AML-193 (cell line): ENCODE measurements at places on chromosomes 4 and X.

DNA sequence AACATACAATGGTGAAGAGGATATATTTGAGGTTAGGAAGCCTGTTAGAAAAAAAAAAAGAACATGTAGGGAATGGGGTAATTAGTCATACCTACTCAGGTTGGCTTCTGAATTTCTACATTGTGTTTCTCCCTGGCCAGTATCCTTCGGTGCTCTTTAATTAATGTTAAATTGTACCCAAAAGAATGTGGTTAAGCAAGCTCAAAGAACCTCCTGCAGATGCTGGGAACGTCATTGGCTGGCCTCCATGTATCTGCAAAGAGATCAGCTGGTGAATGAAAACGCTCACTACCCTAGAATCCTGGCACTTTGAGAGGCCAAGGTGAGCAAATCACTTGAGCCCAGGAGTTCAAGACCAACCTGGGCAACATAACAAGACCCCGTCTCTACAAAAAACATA, 942.3 kb upstream of the PRKX start:
- DNase-seq: no peak

DNA sequence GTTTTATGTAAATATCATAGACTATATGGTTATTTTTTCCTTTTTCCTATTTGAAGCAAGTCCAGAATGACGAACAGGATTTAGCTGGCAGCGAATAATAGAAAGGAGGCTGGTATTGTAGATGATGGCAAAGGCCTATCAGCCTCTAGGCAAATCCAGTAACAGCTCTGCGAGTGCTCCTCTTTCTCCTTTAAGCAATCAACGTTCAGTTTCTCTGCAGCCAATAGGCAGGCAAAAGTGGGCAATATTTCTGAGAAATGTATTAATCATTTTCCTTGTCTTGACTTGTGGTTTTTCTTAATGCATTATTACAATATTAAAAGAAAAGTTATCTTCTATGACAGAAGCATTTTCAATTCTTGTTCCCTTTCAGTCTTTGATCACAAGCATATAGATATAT, 183.3 kb downstream of the SH3KBP1 start:
- DNase-seq: no peak

- DNase-seq: no peak
These were observed 129.1 kb downstream of the FBXO8 start for GRCh38 chr4:174154215-174154854.

GRCh38 chr4:95027905-95028618, 270.3 kb downstream of the BMPR1B start:
- no peak for DNase-seq

DNA sequence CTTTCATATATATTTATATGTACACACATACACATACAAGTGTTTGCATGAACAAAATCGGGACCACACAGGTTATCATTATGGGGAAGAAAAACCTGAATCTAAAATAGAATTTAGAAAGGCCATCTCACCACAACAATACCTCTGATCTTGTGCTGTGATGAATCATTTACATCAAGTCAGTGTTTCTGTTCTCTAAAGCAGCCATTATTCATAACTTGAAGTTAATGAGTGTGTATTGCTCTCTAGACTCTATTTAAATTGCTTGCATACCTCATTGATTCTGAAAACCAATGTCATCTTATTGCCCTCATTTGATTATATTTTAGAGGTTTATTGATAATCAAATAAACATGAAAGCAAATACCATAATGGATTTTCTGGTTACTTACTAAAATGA, 71.6 kb downstream of the FAM114A1 start:
- DNase-seq: no peak

DNA sequence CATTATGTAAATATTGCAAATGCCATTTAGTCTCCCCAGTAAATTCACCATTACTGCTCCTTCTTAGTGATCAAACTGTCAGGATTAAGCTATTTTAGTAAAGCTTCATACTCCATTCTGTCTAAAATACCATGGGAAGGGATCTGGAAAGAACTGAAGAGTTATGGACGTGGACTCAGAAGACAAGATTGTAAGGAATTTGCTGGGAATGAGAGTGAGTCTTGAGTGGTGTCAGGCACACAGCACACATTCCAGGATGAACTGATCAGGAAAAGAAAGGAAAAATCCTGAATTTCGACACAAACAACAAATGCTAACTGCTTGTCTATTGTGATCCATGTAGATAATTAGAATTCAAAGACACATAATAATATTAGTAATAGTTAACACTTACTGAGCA, 311.0 kb downstream of the CENPC start:
- DNase-seq: no peak

GRCh38 chr4:81807386-81807785, 335.7 kb upstream of the RASGEF1B start:
- no peak for DNase-seq

DNA sequence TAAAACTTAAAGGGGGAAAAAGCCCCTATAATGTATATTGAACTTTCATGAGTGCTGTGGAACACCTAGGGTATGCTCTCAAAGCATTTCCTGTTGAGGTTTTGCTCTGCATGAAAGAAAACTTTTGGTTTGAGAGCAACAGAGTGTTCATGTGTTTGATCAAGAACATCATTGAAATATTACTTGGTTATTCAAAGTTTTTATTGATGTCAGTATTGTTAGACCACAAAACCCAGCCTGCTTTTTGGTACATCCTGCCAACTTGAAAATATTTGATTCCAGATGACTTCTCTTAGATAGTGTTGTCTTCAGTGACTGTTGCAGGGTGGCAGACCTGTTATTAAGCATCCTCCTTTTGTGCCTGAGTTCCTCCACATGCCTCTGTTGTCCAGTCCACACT, 68.0 kb downstream of the N4BP2 start:
- DNase-seq: no peak

- no peak for DNase-seq
These were observed 267.8 kb downstream of the DTHD1 start for GRCh38 chr4:36549252-36549651.

GRCh38 chr4:75916091-75916661, 13.9 kb upstream of the PPEF2 start:
- peak; percentile 58 for DNase-seq

DNA sequence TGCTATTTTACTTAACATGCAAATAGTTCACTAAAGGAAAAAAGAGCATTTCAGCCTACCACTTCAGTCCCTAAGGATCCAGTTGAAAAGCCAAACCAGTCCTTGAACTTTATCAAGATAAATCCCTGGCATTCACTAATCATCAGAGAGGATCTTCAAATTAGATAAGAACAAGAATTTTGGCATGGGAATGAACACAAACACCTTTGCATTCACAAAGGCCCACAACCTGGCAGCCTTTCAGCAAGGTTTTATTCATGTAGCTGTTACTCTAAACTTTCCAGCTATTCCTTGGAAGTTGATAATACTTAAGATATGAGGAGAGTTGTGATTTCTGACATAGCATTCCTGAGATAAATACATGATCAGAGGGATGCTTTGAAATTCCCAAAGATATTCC, 193.4 kb downstream of the LRBA start:
- no peak for DNase-seq

DNA sequence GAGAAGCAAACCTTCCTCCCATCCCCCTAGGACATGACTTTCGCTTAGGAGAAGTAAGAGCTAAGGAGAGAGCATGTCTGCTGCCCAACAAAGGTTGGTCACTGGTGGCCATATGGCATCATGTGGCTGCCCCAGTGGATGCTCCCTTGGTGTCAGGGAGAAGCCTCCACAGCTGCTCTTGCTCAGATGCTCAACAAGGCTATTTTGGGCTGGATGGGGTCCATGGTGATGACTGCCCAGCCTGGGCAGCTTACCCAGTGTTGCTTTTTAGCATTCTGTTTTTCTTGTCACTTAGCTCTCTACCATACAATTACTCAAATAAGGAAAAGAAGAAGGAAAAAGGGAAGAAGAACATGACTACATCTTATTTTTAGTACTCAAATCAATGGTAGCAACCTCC, 48.9 kb upstream of the PPARGC1A start:
- no peak for DNase-seq

DNA sequence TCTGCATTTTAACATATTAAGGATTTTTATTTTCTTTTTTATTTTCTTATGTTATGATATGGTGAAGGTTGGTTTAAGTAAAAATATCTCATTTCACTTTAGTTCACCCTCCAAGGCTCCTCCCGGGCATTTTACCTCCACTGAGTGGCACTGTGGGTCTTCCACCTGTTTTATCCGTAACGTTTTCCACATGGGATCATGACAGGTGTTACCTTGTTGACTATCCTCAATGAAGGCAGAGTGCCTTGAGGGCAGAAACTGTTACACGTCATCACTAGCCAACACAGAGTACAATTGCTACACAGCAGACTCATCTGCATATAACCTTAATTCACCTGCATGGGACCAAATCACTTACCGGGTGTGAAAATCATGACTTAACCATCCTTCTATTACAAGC, 105.8 kb downstream of the GEMIN8 start:
- no peak for DNase-seq

DNA sequence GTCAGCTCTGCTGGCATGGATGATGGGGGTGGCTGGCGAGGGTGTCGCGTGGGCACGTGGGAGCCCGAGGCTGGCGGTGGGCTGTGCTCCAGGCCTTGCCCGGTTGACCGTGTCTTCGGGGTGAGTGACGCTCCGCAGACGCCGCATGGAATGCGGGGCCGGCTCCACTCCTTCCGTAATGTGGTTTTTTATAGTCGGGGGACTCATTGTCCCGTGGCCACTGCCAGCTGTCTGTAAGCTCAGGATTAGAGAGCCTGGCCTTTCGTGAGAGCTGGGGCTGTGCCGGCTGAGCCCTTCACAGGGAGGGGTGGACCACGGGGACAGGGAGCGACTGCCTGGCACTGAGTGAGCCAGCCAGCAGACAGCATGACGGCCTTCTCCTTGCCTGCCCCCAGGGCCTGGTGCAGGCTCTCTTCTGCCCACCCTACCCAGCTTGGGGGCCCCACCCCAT, 20.4 kb downstream of the DOK7 start:
- DNase-seq: no peak

DNA sequence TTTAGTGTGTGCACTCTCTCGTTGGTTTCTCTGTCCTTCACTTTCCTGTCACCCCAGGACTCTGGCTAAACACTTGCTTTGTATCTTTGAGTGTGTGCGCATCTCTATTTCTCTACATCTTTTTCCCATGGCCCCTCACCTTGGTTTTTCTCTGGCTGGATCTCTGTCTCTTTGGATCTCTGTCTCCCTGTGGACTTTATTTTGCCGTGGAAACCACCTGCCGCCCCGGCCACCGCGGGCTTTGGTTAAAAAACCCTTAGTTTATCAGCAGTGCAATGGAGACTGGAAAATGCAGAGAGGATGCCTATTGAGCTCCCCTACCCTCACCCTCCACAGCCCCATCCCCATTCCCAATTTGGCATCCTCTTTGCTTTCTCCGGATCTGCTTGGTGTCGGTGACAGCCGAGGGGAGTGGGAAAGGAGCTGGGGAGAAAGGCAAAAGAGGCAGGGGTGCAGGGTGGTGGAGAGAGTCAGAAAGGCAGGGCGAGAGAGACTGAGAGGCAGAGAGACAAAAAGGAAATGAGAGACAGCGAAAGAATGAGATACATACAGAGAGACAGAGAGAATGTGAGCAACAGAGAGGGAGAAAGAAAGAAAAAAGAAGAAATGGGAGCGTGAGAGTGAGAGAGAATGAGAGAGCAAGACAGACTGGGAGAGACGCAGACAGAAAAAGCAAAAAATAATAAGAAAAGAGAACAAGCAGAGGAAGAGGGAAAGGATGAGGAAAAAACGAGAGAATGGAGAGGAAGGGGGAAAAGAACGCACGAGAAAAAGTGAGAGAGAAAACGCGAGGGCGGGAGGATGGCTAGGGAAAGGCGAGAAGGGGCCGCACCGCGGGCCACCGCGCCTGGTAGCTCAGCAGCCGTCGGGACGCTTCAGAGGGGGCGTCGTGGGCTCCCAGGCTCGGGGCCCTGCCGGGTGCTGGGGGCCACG, 688 bp downstream of the GPR101 start:
- no peak for DNase-seq

DNA sequence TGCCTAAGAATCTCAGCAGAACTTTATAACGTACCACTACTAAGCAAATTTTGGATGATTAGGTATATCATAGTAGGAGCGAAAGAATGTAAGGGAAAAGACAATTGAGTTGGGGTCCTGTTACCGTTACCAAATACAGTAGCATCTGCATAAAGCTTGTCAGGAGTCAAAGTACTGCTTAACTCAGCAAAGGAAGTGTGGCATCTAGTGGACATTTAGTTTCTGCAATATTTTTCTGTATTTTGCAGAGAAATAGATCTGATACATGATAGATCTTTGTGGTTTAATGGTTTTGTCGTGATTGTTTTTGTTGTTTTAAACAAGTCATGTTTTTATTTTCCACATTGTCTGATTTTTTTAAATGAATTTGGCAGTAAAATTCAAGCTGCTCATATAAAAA, 81.0 kb upstream of the SMARCAD1 start:
- no peak for DNase-seq

DNA sequence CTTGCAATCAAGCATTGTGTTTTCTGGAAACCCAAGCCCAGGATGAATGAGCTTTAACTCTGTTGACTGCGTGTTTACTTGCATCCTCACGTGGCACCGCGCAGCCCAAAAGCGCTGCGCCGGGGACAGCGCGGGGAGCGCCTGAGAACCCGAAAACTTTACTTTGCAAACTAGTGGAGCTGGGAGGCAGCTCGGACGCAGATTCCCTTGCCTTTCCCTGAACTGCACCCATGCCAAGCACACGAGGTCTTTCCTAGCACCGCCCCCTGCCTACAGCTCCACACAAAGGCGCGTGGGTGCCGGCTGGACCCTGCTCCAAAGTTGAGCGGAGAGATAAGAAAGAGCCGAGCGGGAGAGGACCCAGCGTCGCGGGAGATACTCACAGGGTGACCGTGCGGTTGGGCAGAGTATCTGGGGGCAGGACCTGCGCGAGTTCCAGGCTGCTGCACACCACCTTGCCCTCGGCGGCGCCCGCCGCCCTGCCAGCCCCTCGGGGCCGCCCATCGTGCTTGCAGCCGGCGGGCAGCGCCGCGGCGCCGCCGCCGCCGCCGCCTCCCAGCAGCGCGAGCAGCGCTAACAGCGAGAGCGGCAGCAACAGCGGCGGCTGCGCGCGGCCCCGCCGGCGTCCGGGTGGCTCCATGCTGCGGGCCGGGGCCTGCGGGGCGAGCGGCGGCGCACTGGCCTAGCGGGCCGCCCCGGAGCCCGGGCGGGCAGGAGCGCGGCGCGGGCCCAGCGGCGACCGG, 550 bp downstream of the ADGRA3 start:
- DNase-seq: no peak

GRCh38 chrX:71067712-71068043, 456 bp downstream of the SNX12 start:
- DNase-seq: no peak

DNA sequence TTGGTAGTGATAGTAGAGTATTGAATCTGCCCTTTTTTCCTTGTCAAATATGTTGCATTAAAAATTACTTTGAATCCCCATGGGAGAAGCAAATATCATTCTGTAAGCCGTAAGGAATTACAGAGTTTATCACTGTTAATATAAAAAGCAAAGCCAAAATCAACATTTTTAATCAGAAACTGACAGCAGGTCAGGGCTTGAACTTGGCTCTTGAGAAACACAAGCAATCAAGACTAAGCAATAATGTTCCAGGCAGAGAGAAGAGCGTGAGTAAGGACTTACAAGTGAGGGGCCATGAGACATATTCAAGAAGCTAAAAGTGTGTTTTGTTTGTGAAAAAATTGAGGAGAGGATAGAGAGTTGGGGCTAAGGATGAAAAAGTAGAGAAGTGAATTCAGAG, 68.2 kb downstream of the ARHGAP6 start:
- DNase-seq: no peak

GRCh38 chr4:141645611-141646340, 9.4 kb downstream of the IL15 start:
- DNase-seq: no peak

GRCh38 chrX:150348365-150348764, 14.8 kb upstream of the MAMLD1 start:
- DNase-seq: no peak

- DNase-seq: peak; percentile 81
These were observed 2.2 kb downstream of the ATP8A1 start for GRCh38 chr4:42654631-42655268.

GRCh38 chr4:73477176-73477575, 4.4 kb upstream of the AFM start:
- DNase-seq: no peak
